ENCODE measurements at places on chromosomes 7 and 10. TPM values are rescaled to one million over a fixed set of nuclear protein-coding genes. Genes with fewer than 3 reads are reported as not detected.

- H3K4me1 ChIP-seq: no peaks in the 10 kb centered on the region
- DNase-seq: no peak
- no peaks in the 10 kb centered on the region for H3K36me3 ChIP-seq
- no peak overlapping the region for H3K4me3 ChIP-seq
Observed at GRCh38 chr10:86662186-86663045, 5.9 kb upstream of the LDB3 start.

- H3K4me3 ChIP-seq: no peak overlapping the region
- no peaks in the 10 kb centered on the region for H3K36me3 ChIP-seq
- no peak overlapping the region for H3K27ac ChIP-seq
- H3K4me1 ChIP-seq: no peaks in the 10 kb centered on the region
- no peak for DNase-seq
Observed at GRCh38 chr7:133118261-133118660, 36.4 kb upstream of the CHCHD3 start.

GRCh38 chr10:132496360-132497062 is 41.1 kb upstream of the INPP5A start:
- no peaks in the 10 kb centered on the region for H3K36me3 ChIP-seq
- no peak overlapping the region for H3K4me3 ChIP-seq
- H3K4me1 ChIP-seq: no peaks in the 10 kb centered on the region

- peak; percentile 4 for DNase-seq
- no peaks in the 10 kb centered on the region for H3K27me3 ChIP-seq
- peaks cover 4% of the 10 kb centered on the region for H3K4me1 ChIP-seq
- no peak overlapping the region for H3K27ac ChIP-seq
- H3K36me3 ChIP-seq: no peaks in the 10 kb centered on the region
Observed at GRCh38 chr7:64873517-64873916, 29.6 kb upstream of the ZNF273 start.

CPEB3 gene
- 1.9 TPM for total RNA-seq

FAM25G gene
- not detected for total RNA-seq

CPED1 gene
- total RNA-seq: not detected

Data from activated T-helper 2 cell treated with anti-CD3 and anti-CD28 coated beads, Interferon-gamma antibody, Interleukin-2, Interleukin-4, amounts not matched to agents 10 μg/mL and 5 μg/mL and 100 μg/mL, durations not matched to agents 14 hours and 24 hours and 36 hours (primary cell).